Fibroblast of skin of right biceps (primary cell): ENCODE measurements at places on chromosomes 4 and X.

DNA sequence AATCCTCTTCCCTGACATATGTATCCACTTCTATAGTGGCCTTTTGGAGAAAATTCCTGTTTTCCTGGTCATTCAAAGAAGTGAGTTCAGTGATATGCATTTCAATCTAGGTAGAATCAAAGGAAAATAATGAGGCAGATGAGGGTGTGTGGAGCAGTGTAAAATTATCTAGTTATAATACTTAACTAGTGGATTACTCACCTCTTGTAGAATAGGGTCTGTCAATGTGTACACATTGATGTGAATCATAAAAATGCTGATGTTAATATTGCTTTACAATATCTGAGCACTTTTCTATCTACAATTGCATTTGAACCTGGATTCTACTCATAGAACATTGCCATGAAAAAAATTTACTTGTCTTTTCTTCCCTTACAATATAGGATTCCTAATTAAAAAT is 293.5 kb downstream of the GBA3 start:
- DNase-seq: no peak

DNA sequence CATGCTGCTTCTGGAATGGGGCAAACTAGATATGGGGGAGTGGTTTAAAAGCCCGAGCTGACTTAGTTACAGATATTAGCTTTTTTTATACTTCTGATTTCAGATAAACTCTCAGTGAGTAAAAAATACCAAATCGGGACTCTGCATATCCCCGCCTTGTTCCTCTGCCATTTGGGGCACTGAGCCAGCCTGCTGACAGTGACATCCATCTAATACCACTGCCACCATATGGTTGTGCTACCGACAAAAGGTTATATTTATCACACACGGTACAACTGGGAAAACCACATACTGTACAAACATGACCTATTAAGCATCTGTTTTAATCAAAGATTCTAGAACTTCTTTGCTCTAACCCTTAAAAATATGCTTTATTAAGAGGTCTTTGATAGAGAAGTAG is 78.7 kb downstream of the GALNT7 start:
- no peak for DNase-seq

GRCh38 chrX:153600032-153600373 is 1.1 kb upstream of the CCNQ start:
- DNase-seq: no peak

GRCh38 chrX:98068024-98068580 is 1184.4 kb downstream of the RPA4 start:
- no peak for DNase-seq

DNA sequence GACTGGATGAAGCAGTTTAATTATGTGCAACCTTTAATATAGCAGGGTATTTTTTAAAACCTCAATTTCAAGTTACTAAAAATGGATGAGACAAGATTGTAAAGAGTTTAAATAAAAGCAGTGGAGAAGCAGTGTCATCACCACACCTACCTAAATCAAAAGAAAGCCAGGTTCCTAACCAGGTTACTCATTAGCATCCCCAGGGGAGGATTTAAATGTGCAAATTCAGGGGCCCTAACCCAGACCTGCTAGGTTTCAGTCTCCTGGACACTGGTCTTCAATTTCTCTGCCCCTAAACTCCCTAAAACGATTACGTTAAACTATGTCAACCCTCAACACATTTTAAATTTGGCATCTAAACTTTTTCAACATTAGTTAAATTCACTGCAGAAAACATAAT is 116.9 kb upstream of the KLF3 start:
- DNase-seq: no peak

DNA sequence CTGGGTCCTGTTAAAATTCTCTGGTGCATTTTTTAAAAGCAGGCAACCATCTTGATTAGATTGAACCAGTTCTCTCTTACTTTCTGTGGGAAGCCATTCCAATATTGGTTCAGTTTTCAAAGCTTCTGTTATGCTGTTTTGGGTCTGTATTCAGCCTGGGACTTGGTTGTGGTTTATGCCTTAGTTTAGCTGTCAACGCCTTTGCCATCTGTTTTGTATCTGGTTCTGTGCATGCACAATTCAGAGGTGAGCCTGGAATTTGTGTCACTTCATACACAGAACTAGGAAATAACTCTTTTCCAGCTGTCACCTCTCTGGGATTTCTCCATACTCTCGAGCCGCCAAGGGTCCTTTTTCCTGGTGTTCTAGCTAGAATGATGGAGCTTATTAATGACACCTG is 46.2 kb downstream of the STAP1 start:
- DNase-seq: peak; percentile 1

- DNase-seq: no peak
Measured at GRCh38 chrX:70470850-70471289, 26.2 kb downstream of the DLG3 start.

DNA sequence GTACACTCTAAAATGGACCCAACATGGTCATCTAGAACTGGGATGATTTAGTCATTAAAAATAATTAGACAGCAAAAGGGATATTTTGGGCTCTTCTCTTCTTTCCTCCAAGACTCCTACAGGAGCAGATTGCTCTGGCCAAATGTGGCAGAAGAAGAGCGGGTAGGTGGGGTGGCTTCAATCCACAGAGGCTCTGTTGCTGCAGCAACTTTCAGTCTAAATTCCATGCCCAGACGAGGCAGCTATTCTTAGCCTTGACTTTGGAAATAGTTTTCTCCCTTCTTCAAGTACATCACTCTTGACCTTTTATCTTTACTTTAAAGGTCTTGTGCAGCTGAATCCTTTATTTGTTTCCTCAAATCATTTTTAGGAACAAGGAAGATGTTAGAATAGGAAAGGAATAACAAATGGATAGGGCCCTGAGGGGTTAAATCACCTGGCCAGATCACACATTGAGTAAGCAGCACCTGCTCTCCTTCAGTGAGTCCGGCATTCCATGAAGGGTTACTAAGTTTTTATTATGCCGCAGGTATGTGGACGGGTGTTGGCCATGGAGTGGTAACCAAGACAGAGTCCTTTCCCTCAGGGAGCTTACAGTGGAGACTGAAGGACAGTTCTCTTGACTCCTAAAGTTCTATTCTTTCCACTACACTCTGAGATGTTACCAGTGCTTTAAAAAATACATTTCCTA is 19.3 kb upstream of the SORBS2 start:
- no peak for DNase-seq

GRCh38 chr4:187908079-187908561 is 87.5 kb upstream of the ZFP42 start:
- DNase-seq: peak; percentile 92

DNA sequence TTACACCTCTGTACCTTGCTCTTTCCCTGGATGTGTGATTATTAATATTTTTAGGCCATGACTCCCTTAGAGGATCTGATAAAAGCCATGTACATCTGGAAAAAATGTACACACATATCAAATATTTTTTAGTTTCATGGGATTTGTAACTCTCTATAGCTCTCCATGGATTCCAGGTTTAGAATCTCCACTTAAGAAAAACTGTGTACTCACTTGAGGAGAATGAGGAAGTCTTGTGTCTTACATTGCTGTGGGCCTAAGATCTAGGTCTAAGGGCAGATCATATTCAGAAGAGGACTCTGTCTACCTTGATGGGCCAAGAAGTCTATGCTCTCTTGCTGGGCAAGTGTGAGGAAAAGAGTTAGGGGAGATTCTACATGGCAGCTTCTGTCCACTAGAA is 98.0 kb downstream of the RRAGB start:
- DNase-seq: no peak

- DNase-seq: no peak
Measured at GRCh38 chrX:11666952-11667685, 1.4 kb upstream of the ARHGAP6 start.

GRCh38 chrX:27465036-27465435 is 1.9 kb upstream of the PPP4R3C start:
- DNase-seq: no peak

GRCh38 chr4:186118582-186118981 is 14.1 kb downstream of the FAM149A start:
- no peak for DNase-seq

- peak; percentile 46 for DNase-seq
Measured at GRCh38 chr4:31645236-31645635, 925.1 kb downstream of the PCDH7 start.

GRCh38 chrX:148316446-148316845 is 184.0 kb upstream of the AFF2 start:
- no peak for DNase-seq

DNA sequence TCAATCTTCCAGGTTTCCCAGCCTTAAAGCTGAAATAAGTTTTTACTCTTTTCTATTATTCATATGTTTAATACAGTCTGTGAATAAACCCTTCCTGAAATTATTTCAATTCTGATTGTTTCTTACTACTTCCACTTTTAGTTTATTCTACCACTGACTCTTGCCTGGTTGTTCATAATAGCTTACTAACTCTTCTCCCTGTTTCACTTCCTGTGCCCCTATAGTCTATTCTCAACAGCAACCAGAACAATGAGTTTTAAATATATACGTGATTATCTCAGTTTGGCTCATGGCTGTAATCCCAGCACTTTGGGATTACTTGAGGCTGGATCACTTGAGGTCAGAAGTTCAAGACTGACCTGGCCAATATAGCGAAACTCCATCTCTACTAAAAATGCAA is 408.0 kb upstream of the SPOCK3 start:
- DNase-seq: no peak

GRCh38 chr4:152531479-152531878 is 4.4 kb downstream of the FBXW7 start:
- DNase-seq: no peak

GRCh38 chr4:38610521-38610920 is 53.5 kb upstream of the KLF3 start:
- DNase-seq: no peak

- DNase-seq: no peak
Measured at GRCh38 chr4:22556495-22556894, 40.6 kb upstream of the ADGRA3 start.

DNA sequence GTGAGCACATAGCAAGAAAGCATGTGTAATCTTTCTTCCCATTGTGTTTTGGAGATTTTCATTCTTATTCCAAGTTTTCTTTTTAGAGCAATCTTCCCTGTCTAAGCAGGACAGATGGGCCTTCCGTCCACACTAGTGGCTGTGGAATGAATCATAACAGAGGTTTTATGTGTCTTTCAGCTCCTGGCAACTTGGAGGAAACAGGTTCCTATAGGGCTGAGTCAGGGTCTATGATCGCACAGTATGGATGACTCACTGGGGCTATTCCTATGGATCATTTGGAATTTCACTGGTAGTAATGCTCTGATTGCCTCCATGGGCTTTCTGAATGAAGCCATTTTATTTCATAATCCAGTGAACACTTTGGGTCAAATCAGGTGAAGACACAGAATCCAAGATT is 51.8 kb upstream of the CBLL2 start:
- DNase-seq: peak; percentile 95

DNA sequence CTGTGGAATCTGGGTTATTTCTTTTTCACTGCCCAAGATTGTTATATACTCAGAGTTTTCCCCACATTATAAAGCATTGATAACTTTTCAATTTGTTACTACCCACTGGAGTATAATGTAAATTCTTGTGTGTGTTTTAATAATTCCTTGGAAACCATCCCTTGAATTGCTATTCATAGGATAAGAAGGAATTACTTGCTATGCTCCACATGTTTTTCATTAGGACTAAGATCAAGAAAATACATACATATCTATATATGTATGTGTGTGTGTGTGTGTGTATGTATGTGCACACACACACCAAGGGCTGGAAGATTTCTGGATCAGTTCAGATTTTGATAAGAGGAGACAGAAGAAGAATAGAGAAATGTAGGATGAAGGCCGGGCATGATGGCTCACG is 206.4 kb upstream of the JADE1 start:
- DNase-seq: peak; percentile 20

- no peak for DNase-seq
Measured at GRCh38 chrX:81957900-81958545, 756.1 kb downstream of the SH3BGRL start.

DNA sequence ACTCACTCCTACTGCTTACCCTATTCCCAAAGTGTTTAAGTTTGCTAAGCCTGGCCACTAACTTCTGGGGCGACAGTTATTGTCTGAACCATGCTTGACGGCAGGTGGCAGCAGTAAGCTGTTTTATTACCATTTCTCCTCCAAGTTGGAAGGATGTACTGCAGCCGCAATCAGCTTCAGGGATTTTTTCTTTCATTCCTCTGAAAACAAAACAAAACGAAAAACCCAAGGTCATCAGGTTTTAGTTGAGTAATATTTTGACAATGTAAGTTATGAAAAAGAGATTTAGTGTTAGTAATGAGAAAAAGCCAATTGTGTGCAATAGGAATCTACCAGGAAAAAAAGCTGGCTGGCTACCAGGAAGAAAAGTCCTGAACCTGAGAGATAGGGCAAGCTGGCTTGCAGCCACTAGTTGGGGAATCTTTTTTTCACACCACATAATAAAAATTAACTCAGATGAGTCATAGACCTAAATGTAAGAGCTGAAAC is 13.2 kb upstream of the RAB9B start:
- DNase-seq: peak; percentile 86

GRCh38 chrX:29553542-29553941 is 661.8 kb upstream of the MAGEB2 start:
- no peak for DNase-seq

- DNase-seq: no peak
Measured at GRCh38 chr4:36290641-36291040, 9.2 kb downstream of the DTHD1 start.

DNA sequence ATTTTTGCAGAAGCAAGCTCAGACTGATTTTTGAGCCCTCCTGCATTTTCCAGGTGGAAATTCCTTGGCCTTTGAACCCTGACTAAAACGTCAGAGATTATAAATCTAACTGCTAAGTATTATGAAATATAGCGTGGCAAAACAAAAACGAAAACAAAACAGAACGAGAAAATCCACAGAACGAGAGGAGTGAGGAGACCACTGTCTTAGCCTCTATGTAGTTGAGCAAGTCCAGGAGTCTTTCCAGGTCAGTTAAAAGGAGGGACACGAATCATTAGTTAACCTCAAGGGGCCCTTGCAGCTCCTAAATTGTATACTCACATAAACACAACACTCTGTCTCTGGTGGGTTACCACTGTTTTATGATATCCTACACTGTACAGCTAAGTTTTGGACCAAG is 80.2 kb downstream of the SYNPO2 start:
- DNase-seq: no peak

DNA sequence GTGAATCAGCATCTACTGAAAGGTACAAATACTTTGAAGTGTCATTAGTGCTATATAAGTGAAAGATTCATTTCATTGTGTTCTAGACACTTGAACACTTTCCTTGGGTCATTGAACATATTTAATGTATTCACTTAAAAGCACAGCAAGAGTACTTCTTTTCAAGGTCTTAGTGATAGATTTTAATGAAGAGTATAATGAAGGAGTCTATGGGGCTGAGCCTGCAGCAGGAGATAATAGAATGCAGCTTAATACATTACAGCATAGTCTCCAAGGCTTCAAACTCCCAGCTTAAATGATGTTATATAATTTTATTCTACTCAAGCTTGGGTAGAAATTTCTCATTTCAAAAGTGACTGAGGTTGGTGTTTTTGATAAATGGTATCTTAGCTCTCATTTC is 66.1 kb upstream of the VEGFC start:
- no peak for DNase-seq

DNA sequence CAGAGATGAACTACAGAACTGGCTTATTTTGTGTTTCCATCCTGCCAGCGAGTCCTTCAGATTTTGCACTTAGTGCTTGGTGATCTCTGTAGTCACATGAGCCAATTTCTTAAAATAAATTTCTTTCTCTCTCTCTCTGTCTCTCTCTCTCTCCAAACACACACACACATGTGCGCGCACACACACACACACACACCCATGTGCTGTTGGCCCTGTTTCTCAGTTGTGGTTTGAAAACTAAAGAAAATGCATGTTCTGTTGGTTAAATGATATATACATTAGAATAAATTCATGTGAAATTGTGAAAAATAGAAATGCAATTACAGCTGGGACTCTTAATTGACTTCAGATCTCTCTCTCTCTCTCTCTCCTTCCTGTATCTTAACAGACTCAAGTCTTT is 399.3 kb downstream of the FAT4 start:
- DNase-seq: no peak

GRCh38 chr4:109655396-109655795 is 47.8 kb downstream of the CASP6 start:
- no peak for DNase-seq
